ENCODE measurements at places on chromosomes 1 and 21. TPM values are rescaled to one million over a fixed set of nuclear protein-coding genes. Genes with fewer than 3 reads are reported as not detected.

The SELP gene
- not detected for total RNA-seq

The TARBP1 gene
- 62.4 TPM for total RNA-seq

The KRTAP11-1 gene
- total RNA-seq = not detected

GRCh38 chr1:68213843-68214242, 18.5 kb downstream of the WLS start:
- no peak for DNase-seq

- no peak for DNase-seq
These were observed 84.0 kb downstream of the SYT14 start for GRCh38 chr1:210022044-210022443.

DNA sequence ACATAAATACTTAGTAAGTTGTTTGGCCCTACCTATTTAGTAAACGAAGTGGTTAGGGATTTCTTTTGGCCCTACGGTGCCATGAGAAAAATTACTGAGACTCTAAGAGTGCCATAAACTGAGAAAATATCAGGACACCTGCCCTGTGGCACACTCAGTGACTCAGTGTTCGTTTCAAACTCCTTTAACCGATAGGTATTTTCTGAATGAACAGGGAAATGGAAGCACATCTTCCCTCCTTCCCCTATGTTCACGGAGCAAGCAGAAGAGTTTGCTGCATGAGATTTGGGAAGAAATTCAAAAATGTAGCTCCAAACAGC, 134.2 kb downstream of the KAZN start:
- no peak for DNase-seq

- peak; percentile 30 for DNase-seq
These were observed 61.0 kb upstream of the SPATA6 start for GRCh38 chr1:48532976-48533375.

DNA sequence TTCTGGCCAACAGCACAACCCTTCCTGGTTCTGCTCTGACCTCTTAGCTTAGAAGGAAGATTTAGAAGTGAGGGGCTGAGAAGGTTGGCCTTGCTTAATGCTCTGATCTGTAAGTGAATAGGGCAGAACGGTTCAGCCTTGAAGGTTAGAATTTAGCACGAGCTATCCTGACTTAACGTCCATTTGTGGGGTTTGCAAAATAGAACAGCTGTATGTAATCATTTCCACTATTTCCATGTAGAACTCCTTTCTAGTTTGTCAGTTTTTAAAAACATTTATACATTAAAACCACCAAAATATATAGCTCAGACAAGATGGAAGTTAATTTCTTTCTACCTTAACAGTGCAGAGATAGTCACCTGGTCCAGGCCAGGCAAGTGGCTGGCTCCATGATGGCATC, 89.9 kb downstream of the TBX19 start:
- no peak for DNase-seq

DNA sequence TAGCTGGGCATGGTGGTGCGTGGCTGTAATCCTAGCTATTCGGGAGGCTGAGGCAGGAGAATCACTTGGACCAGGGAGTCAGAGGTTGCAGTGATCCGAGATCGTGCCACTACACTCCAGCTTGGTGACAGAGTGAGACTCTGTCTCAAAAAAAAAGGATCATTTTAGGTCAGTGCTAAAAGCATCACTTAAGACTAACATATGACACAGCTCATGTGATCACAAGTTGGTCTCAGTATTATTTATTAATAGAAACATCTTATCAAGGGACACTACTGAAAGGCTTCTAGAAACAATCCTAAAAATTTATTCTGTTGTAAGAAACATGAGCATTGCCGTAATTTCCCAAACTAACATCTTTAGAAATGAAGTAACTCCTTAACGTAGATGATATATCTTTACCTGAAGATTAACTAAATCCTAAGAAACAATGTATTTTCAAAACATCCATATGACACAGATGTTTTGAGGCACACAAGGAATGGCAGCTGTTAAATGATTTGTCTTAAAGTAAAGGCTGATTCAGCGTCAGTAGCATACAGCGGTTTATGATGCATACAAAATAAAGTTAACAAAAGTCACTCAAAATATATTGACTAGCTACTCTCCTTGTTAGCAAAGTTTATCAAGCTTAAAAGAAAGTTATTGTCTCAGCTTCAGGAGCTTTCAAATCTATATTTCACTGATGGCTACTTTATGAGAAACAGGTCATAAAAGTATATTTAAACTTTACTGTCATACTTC, 2.6 kb downstream of the NIBAN1 start:
- DNase-seq = no peak

DNA sequence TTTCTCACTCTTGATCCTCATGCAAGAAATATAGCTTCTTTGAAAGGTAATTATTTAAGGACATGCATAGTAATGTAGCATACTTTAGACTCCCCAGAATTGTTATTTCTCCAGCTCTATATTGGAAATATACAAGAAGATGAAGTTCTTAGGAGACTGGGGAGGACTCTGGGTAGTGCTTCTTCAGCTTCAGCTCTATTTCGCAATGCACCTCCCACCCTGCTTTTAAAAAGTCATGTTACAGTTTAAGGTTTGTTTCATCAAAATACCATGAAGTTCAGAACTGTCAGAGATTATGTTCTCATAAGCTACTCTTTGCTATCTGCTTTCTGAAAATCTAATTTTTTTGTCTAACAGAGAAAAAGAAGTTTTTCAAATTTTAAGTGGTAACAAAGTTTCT, 586.2 kb upstream of the ADGRL4 start:
- DNase-seq = no peak

Measured in endodermal cell (in vitro differentiated cells).